GOT3 (cell line): ENCODE measurements at places on chromosomes 2 and 18.

GRCh38 chr2:56444339-56444738, 260.5 kb downstream of the CCDC85A start:
- no peak for DNase-seq

DNA sequence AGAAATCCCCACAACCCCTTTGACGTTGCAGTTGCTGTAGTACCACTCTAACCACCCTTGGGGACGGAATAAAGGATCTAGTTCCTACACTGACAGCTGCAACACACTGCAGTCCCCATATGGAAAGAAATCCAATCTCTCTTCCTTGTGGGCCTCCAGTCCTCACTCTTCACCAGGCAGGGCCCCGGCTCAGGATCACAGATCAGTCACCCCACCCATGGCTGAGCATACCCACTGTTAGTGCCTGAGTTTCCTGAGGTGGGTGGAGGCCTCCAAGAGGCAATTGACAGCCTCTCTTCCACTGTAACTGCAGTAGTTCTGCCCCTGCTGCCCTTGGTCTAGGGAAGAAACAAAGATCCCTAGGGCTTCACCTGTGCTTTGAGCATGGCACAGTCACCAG, 670.0 kb upstream of the CDH2 start:
- DNase-seq: no peak

DNA sequence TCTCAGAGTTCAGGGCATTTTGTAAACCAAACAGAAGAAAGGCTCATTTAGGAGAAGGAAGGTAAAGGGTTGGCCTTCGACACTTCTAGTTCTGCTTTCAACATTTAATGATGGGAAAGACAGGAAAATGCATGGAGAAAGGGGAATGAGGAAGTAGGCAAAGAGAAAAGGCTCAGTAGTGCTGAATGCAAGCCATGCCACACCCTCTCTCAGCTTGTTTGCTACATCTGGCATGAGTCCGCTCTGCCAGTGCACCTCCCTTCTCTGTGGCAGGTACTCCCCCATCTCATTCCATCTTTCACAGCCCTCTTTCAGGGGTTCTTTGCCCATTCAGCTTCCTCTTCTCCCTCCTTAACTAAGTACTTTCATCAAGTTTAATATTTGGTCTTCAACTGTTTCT, 120.9 kb upstream of the ITGB6 start:
- DNase-seq: no peak

GRCh38 chr2:23828986-23829385, 97.9 kb downstream of the ATAD2B start:
- no peak for DNase-seq

GRCh38 chr2:60602828-60603532, 49.5 kb upstream of the BCL11A start:
- no peak for DNase-seq

DNA sequence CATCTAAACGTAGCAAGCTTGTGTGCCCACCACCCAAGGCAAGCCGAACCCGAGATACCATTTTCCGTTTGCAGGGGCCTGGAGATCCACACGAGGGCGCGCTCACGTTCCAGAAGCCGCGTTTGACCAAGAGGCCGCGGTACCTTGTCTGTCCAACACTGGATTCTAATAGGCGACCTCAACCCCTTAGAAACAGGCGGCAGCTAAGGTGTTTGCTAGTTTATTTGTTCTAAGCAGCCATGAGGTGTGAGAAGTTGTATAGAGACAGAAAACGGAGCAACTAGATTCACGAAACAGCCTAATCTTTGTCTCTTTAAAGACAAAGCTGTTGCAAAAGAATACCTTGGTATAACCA, 4.2 kb downstream of the HOXD11 start:
- no peak for DNase-seq

DNA sequence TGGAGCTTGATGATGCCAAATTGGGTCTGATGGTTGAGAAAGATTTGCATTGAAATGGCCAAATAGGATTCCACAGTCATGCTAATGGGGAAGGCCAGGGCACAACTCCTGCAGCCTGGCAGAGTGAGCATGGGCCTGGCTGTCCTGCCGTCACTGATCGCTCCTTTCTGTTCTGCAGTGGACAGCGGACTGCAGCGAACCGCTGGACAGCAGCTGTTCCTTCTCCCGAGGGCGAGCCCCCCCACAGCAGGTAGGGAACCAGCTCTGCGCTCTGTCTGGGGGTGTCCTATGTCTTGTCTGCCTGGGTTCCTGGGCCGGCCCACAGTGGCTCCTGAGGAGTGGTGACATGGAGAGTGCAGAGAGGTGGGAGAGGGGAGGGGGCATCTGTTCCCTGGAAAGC, 97.6 kb downstream of the CTIF start:
- DNase-seq: no peak

DNA sequence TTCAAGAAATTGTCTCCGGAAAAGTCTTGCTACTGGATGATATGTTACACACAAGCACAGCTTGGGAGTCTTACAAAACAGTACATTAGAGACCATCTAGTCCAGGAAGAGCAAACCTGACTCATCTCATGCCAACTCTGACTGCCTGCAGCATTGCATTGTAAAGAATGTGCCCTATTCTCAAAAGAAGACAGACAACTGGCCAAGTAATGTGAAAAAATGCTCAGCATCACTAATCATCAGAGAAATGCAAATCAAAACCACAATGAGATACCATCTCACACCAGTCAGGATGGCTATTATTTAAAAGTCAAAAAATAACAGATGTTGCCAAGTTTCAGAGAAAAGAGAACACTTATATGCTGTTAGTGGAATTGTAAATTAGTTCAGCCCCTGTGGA, 42.7 kb upstream of the GORASP2 start:
- no peak for DNase-seq

GRCh38 chr2:215692387-215693079, 256.7 kb upstream of the FN1 start:
- DNase-seq: no peak

GRCh38 chr2:68812251-68812650, 58.9 kb downstream of the BMP10 start:
- no peak for DNase-seq

DNA sequence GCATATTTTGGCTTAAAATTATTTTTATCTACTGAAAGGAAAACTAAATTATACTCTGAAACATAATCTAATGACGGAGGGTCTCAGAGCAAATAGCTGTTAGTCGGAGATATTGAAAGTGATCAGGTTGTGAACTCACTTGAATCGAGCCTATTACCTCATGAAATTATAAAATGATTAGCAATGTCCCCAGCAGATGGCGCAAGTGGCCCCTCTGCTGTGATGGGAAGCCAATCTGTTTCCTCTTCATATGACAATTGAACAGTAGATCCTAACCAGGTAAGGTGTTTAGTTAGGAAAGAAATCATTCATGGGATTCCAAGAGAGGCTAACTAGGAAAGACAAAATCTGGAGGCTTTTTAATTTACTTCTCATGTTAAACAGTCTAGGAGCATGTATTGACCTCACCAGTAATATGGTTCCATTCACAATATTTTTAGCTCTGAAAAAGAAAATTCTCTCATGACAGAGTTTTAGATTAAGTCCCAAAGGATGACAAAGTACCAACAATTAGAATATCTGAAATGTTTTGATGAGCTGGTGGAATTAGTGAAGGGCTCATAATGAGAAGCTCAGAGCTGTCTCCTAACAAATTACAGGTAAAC, 29.9 kb upstream of the MPPE1 start:
- no peak for DNase-seq

DNA sequence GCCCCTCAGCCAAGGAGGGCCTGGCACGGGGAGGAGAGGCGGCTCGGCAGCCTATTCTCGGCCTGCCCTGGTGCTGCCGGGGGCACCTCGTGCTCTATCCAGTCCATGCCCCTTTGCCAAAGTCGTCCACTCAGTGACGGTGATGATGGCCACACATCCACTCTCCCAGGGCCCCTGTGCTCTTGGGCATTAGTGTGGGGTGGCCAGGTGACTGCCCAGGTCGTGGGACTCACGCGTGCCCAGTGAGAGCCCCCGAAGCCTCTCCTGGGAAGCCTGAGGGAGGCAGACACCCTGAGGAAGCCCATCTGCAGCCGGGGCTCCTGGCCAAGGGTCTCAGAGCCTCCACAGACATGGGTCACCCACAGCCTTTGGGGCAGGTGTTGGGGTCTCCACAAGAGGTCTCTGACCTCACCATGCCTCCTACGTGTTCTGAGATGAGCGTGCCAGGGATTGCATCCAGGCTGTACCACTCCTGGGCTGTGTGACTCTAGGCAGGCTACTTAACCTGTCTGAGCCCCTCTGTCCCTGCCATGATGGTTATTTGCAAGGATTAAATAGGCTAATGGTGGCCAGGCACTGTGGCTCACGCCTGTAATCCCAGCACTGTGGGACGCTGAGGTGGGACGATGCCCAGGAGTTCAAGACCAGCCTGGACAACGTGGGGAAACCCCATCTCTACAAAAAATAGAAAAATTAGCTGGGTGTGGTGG, 12.9 kb downstream of the RAMP1 start:
- no peak for DNase-seq

DNA sequence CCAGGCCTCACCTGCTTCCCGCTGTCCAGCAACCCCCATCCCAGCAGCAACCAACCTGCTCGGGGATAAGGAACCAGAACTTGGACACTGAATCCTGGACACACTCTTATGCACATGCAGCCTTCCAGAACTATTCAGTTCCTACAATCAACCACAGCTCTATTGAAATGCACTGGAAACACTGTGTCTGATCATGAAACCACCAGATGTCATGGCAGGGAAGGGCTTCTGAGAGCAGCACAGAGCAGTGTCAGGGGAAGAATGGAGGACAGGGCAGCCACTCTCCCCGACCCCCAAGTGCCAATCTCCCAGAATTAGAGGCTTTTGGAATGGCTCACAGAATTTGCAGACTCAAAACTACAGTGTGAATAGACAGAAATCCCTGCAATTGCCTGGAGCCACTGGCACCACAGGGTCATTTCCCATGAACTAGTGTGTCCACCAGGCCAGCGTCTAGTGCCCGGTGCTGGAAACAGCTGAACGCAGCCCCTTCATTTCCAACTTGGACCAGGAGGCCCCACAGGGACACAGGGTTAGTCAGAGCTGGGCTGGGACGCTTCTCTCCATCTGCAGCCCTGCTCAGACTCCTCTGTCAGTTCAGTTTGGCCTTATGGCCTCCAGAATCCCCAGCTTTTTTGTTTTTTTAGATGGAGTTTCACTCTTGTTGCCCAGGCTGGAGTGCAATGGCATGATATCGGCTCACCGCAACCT, 25.5 kb downstream of the MRPL35 start:
- DNase-seq: no peak

- DNase-seq: no peak
Measured at GRCh38 chr2:26519396-26520147, 41.6 kb upstream of the OTOF start.

DNA sequence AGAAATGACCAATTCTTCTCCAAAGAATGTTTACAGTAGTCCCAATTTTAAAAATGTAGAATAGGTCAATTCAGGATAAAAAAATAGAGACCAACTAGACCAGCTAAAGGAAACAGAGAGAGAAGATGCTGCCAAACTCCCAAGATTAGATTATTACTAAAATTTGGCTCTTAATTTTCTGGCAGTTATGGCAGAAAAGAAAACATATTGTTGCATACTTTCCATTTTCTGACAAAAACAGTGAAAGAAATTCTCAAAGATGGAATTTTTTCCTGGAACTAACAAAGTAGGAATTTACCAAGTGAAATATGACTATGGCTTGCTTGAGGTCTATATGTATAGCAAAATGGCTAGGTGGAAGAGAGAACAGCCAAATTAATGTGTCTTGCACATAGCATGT, 138.3 kb upstream of the STK17B start:
- no peak for DNase-seq

- no peak for DNase-seq
Measured at GRCh38 chr2:122523981-122524380, 768.5 kb downstream of the TSN start.

- no peak for DNase-seq
Measured at GRCh38 chr2:117086943-117087250, 727.6 kb upstream of the DDX18 start.
